ENCODE measurements at places on chromosomes 11 and 22.

DNA sequence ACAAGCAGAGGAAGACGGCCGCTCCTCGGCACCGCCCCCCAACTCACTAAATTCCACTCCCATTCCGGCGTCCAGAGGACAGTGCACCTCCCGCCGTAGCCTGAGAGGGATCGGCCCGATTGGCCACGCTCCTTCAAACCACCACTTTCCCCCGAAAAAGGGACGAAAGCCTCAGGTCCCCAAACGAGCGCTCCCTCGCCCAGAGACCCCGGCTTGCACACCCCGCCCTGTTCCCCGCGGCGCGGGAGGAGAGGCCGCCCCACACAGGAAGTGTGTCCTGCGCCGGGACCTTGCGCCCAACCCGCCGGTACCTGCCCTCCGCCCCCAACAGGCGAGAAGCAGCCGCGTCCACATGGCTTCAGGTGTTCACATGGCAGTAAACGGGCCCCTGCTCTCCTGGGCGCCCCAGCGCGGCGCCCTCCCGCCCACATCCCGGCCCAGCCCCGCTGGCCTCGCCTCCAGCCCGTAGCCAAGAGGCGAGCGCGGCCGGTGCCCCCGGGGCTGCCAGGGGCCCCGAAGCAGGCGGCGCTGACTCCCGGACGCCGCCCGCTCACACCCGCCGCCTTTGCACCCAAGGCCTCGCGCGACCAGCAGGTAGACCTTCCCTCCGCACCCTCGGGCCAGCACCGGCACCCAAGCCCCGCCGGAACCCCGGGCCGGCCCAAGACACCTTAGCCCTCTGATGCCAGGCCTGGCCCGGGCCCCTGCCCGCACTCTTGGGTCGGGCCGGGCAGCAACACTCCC, 849 bp downstream of the TCF20 start:
- peak; percentile 87 for DNase-seq

- DNase-seq, result peak; percentile 38
These were observed 34.6 kb downstream of the NFAM1 start for GRCh38 chr22:42397332-42398249.

GRCh38 chr22:29450222-29450621, 11.8 kb downstream of the RFPL1 start:
- no peak for DNase-seq

DNA sequence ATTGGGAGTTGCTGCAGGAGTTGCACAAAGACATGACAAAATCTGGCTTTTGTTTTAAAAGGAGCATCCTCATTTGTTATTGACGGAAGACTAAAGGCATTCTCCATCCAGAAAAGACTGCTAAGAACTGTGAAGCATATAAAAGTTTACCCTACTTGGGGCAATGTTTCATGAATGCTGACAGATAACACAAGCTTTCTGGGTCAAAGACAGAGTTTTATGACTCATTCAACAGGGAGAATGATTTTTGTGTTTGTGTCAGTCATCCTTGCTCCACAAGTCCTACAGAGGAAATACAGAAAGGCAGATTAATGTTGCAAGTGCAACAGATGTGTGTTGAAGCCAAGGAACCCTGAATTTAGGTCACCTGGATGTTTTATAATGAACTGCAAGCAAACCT, 2.5 kb downstream of the GLYATL1 start:
- DNase-seq, result no peak

DNA sequence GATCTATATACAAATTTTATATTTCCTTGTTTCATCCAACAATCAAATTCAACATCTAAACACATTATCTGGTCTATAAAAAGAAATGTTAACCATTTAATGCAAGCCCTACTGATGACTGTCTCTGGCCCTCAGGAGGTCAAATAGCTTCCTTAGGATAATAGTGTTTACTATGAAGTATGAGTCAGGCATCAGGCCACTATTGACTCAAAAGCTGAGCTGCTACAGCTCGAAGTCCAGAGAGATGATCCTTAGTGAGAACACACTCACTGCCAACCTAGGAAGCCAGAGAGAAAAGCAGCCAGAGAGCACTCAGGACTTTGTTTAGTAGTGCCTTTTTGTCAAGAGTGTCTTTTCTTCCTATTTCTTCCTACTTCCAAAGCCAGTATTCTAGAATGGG, 171.8 kb downstream of the SOX6 start:
- no peak for DNase-seq

DNA sequence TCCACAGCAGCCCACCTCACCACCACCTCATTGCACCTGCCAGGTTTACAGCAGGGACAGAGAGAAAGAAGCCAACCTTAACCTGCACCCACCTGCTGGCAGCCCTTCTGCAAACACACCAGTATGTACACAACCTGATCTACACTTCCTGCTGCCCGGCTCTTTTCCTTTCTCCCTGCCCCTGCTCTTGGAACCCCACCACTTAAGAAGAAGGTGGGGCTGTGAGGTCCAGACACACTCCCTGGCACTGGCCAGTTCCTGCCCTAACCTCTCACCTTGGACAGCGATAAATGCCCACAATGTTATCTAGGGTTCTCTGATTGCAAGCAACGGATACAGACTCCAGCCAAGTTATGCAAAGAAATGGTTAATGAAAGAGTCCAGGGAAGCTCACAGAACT, 10.8 kb upstream of the SLC35C1 start:
- DNase-seq, result no peak

DNA sequence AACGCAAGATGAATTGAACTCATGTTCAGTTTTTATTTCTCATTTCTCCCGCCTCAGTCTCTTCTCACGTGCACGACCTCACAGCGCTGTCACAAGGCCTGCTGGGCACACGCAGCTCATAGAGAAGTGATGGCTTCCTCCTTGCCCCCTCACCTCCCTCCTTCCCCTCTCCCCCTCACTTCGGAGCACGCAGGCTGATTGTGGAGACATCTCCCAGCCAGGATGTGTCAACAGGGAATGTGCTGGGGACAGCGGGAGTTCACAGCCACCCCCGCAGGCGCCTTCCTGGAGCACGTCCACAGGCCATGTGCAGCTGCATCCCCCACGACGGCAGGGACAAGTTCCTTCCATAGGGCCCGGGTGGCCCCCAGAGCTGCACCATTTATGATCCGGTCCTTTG, 29.1 kb upstream of the KRTAP5-6 start:
- DNase-seq, result no peak

- no peak for DNase-seq
These were observed 3.3 kb upstream of the AMBRA1 start for GRCh38 chr11:46597155-46597554.

- peak; percentile 69 for DNase-seq
These were observed 21.1 kb downstream of the RTN4R start for GRCh38 chr22:20247010-20247505.

DNA sequence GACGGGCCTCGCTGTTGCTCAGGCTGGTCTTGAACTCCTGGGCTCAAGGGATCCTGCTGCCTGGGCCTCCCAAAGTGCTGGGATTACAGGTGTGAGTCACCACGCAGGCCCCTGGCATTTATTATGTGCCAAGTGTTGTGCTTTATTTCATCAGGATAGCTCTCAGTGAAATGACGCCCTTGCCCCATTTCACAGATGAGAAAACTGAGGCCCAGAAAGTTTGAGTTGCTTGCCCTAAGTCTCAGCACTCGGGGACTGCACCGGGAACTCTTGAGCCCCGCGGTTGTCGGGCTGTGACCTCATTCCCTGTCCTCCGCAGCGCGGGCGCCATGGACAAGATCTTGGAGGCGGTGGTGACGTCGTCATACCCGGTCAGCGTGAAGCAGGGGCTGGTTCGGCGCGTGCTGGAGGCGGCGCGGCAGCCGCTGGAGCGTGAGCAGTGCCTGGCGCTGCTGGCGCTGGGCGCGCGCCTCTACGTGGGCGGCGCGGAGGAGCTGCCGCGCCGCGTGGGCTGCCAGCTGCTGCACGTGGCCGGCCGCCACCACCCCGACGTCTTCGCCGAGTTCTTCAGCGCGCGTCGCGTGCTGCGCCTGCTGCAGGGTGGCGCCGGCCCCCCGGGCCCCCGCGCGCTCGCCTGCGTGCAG, 7.3 kb downstream of the USP35 start:
- no peak for DNase-seq

DNA sequence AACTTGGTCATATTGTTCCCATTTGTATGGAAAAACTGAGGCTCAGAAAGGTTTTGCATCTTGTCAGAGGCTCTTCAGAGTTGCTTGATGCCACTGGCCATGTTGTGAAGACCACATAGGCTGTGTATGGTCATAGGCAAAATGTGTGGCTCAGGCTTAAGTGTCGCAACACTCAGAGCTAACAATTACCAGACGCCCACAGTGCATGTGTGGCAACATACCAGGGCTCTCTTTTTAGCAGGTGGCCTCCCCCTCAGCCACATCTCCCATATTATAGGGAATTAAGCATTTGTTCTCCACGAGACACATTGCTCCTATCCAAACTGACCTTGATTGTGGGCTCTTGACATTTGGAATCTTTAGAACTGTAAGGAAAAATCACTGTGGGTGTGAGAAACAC, 802.5 kb downstream of the DLG2 start:
- DNase-seq, result no peak

DNA sequence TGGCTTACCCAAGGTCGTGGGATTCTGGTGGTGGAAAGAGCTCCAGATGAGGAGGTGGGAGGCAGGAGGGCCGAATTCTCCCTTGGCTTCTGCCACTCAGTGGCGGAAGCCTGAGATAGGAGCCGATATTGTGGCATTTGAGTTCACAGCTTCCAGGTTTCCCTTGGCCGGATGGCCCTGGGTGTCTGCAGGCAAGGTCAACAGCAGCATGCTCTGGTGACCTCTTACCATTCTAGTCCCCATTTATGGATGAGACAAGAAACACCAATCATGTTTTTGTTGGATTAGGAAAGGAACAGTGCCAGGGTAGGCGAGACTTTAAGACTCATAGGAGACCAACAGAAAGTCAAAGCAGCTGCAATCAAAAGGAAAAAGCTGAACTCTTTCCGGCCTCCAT, 89.7 kb downstream of the GRAMD1B start:
- DNase-seq, result no peak

- DNase-seq, result no peak
These were observed 16.4 kb upstream of the CASP4 start for GRCh38 chr11:104984808-104985207.

DNA sequence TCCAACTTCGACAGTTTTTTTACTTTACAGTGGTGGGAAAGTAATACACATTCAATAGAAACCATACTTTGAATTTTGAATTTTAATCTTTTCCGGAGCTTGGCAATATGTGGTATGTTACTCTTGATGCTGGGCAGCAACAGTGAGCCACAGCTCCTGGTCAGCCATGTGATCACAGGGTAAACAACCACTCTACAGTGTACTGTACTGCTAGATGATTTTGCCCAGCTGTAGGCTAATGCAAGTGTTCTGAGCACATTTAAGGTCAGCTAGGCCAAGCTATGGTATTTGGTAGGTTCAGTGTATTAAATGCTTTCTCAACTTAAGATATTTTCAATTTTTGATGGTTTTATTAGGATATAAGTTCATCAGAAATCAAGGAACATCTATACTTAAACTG, 48.7 kb upstream of the GRIK4 start:
- DNase-seq, result no peak

DNA sequence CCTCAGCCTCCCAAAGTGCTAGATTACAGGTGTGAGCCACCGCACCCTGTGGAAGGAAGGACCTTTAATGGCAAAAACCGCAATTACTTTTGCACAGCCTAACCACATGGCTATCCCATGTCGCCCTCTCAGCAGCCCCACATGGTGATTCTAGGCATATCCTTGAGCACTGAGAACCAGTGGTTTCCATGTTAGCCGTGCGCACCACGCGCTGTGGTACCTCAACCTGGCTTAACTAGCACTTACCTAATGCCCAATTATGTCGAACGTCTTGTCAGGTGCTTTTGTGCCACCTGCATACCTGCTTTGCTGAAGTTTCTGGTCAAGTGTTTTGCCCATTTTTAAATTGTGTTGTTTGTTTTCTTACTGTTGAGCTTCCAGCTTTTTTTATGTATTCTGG, 697.9 kb downstream of the BRD1 start:
- no peak for DNase-seq

DNA sequence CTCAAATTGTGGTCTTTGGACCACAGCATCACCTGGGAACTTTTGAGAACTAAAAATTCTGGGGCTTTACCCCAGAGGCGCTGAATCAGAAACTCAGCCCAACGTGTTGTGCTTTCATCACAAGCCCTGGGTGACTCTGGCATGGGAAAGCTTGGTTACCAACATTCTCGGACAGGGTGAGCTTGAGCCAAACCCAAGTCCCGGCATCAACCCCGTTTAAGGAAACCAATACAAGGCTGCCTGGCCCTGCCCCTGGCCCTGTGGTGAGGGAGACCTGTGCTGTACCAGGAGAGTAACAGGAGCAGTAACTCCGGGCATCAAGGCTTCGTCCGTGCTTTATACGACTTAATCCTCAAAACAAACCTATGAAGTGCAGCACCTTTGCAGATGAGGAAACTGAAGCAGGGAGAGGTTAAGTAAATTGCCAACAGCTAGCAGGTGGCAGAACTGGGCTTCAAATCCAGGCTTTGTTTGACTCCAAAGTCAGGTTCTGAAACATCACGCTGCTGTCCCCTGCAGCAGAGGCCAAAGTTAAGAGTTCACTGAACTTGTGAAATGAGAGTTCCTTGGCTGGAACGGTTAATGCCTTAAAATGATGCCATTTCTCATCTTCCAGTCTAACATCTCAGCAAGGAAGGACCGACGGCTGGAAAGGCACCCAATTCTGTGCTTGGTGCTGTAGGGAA, 64.1 kb upstream of the BID start:
- no peak for DNase-seq

GRCh38 chr11:63443714-63444113, 47.3 kb downstream of the PLAAT5 start:
- DNase-seq, result no peak

- DNase-seq, result no peak
These were observed 5.5 kb upstream of the PCF11 start for GRCh38 chr11:83151274-83151977.

DNA sequence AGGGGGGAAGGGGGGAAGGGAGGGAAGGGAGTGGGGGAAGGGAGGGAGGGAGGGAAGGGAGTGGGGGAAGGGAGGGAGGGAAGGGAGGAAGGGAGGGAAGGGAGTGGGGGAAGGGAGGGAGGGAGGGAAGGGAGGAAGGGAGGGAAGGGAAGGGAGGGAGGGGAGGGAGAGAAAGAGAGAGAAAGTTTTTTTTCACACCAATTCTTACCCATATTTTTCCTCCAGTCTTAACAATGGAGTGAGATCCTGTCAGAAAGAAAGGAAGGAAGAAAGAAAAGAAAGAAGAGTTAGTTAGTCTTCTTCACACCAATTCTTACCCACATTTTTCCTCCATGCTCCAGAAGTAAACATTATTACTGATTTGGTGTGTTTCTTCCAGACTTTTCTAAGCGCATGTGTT, 3.0 kb upstream of the OR2AT4 start:
- DNase-seq, result no peak

Data from GM19239 (cell line).